ENCODE measurements at places on chromosomes 16 and 17.

DNA sequence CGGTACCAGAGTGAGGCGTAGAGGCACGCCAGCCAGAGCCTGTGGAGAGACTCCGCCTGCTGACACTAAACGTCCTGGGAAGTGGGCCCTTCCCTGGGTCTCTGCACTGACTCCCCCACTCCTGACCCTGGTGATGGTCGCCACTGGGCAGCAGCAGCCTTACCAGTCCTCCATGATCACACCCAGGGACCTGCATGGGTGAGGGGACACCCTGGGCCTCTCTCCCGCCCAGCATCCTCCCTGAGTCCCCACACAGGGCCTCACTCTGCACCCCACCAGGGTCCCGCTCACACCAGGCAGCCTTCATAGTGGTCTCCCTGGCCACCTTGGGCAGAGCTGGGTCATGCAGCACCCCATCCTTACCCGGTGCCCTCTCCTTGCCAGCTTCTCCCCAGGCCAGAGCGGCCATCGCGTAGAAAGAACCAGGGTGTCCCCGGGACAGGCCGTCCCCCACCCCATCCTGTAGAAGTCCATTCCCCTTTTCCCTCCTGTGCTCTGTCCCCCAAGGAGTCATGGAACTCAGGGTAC is 10.7 kb downstream of the RGS11 start:
- DNase-seq = no peak

- DNase-seq = no peak
Measured at GRCh38 chr17:75516619-75517296, 430 bp downstream of the TSEN54 start.

- DNase-seq = no peak
Measured at GRCh38 chr17:13477180-13477611, 124.5 kb downstream of the HS3ST3A1 start.

GRCh38 chr16:87114832-87115231 is 202.4 kb downstream of the C16orf95 start:
- no peak for DNase-seq

GRCh38 chr17:65855245-65855644 is 293.8 kb upstream of the AXIN2 start:
- no peak for DNase-seq

DNA sequence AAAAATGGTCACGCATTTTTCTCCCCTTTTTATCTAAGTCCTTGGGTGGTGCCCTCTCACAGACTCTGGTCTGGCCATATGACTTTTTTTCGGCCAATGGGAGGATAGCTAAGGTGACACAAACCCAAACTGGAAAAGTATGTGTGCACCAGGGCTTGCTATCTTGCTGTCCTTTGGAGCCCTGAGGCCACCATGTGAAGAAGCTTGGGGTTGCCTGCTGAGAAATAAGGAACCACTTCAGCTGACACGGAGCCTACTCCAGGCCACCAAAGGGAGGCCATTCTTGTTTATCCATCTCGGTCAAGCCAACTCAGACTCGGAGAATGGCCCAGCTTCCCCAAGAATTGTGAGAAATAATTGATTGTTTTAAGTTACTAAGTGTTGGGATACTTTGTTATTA is 111.4 kb upstream of the ZFHX3 start:
- DNase-seq = no peak

- DNase-seq = no peak
Measured at GRCh38 chr16:11253995-11254912, 1.8 kb downstream of the SOCS1 start.

DNA sequence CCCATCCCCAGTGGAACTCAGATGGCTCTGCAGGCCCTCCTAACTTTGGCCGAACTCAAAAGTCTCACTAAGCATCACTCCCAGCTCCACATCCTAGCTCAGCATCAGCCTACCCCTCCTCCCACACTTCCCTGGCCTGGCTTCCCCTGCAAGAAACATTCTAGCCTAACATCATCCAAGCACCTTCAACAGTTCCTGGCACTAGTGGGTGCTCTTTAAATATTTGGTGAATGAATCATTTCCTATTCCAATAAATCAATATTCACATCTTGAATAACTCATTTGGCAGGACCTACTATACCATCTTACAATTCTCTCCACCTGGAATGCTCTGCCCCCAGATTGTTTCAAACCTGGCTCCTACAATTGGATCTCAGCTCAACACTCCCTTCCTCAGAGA is 11.0 kb upstream of the BBS2 start:
- no peak for DNase-seq

- no peak for DNase-seq
Measured at GRCh38 chr17:21132428-21132827, 5.7 kb downstream of the DHRS7B start.
